Suprapubic skin (tissue), 4 donors: ENCODE measurements at places on chromosomes 4 and X. TPM values are rescaled to one million over a fixed set of nuclear protein-coding genes. Genes with fewer than 3 reads are reported as not detected.
A peak's percentile ranks its signal among the peaks of the same experiment; 100 is the strongest.

Gene REELD1
- 2.0 TPM for total RNA-seq

Gene PABPC1L2B
- total RNA-seq = not detected

Gene SHOX
- total RNA-seq = 0.23 TPM

Gene PNMA6F
- total RNA-seq = not detected

Gene UGT2B17
- total RNA-seq = not detected

Gene GAGE12F
- not detected for total RNA-seq

- DNase-seq = no peak
These were observed 61.6 kb downstream of the UBE2K start for GRCh38 chr4:39759569-39759968.

GRCh38 chr4:113979905-113980615 is 613 bp upstream of the ARSJ start:
- DNase-seq = no peak

DNA sequence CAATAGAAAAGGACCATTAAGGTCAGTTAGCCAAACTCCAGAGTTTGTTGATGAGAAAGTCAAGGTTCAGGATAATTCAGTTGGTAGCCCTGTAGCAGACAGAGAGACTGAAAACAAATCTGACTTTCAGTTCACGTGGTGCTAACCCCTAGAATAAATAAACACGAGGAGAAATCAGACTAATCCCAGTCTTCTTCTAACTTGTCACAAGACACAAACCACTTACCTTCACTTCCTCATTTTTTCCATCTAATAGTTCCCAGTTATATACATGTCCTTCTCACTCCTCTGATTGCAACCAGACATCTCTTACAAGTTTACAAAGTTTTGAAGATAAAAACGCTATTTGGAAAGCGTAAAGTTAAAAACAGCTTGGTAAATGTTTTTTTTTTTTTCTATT is 7.7 kb downstream of the TLR7 start:
- no peak for DNase-seq

- DNase-seq = no peak
These were observed 722 bp upstream of the EFHC2 start for GRCh38 chrX:44344194-44344593.

GRCh38 chrX:16251782-16252181 is 84.5 kb downstream of the MAGEB17 start:
- DNase-seq = no peak

DNA sequence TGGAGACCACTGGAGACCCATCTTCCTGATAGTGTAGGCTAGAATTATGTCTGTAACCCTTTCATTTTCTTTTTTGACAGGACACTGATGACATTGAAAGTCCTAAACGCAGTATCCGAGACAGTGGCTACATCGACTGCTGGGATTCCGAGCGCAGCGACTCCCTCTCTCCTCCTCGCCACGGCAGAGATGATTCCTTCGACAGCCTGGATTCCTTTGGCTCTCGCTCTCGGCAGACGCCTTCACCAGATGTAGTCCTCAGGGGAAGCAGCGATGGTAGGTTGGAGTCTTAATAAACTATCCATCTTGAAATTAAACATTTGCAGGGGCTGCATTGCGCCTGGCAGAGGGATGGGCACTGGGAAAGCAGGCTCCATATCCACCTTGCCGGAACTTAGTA is 75.4 kb downstream of the LIMCH1 start:
- no peak for DNase-seq

DNA sequence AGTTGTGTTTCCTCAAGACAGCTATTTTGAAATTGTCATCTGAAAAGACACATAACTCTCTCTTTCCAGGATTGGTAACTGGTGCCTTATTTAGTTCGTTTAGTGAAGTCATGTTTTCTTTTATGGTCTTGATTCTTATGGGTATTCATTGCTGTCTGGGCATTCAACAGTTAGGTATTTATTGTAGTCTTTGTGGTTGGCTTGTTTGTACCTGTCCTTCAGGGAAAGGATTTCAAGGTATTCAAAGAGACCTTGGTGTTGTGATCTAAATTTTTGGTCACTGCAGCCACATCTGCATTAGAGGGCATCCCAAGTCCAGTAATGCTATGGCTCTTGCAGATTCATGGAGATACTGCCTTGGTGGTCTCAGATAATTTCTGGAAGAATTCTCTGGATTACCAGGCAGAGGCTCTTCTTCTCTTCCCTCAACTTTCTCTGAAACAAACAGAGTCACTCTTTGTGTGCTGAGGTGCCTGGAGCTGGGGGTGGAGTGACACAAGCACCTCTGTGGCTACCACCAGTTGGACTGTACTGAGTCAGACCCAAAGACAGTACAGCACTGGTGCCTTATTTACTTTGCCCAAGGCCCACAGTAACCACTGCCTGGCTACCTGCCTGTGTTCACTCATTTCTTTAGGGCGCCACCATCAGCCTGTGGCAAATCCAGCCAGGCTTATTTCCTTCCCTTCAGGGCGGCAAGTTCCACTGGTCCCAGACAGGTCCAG is 620.4 kb downstream of the KCNIP4 start:
- no peak for DNase-seq

DNA sequence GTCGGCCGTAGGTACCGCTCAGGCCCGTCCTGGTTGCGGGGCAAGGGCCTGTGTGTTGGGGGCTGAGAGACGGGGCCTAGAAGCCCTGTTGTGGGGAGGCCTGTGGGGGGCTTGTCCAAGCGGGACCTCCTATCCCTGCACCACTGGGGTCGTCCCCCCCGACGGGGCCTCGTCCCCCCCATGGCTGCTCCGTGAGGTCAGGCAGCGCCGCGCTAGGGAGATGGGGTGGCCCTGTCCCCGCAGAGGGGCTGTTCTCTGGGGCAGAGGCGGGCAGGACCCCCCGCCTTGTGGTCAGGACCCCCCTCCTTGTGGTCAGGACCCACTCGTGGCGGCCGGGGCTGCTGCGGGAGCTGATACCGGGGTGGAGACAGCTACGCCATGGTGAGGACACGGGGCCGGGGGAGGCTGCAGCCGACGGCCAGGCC is 12.1 kb upstream of the GTPBP6 start:
- peak; percentile 69 for DNase-seq

- no peak for DNase-seq
These were observed 332.7 kb upstream of the IGFBP7 start for GRCh38 chr4:57442831-57443291.

- no peak for DNase-seq
These were observed 447.9 kb upstream of the FAM241A start for GRCh38 chr4:111697176-111697942.

DNA sequence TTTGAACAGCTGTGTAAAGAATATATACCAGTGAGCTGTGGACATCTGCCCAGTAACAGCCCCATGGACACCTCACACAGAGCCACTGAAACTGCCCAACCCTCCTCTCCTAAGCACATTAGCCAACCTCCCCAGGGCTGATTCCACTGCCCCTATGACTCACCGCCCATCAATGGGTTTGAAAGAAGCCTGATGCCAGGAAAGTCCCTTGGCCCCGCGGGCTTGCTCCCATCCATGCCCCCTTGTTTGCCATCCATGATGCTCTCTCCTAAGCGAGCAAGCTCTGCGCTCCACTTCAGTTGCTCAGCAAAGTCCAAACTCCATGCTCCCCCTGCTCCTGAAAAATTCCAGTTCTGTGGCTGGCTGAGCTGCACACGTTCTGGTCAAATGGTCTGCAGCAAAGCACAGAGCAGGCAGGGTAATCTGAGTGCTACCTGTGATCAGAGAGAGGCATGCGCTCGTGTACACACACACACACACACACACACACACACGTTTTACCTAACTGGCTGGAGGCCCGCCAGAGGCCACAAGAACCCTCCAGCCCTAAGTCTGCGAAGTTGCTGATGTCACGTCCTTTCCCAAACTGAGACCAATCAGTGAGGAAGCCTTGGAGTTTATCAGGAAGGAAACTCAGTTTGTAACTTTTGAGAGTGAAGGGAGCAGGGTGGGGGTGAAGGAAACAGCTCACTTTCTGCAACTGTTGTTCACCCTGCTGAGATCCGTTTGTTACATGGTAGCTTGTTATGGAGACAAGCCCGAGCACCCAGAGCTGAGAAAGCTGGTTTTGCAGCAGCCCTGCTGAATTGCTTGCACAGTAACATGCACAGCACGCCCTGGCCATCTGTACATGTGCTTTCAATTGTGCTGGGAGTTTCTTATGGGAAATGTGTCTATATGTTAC is at the start of gene ASB9:
Gene ASB9, minus strand, starts transcription at position 466 of the 904 bp plus-strand sequence. Its CDS starts 209 bp downstream, at position 257.
- peak; percentile 64 for DNase-seq

GRCh38 chr4:89358935-89359638 is 51.5 kb upstream of the GPRIN3 start:
- DNase-seq = no peak

DNA sequence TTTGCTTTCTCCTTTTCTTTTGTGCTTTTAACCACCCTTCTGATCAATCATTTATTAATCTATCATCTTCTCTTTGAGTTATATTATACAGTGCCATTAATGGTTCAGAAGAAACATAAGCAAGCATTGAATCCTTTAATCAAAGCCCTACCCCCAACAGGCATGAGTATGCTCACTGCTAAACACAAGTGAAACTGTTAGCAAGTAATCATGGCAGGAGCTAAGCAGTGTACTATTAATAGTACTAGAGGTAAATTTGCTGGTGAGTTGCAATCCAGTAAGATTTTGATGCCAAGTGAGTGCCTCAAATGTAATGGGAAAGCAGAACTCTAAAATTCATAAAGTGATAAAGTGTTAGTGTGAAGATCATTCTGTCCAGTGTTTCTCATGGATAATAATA is 57.2 kb downstream of the FNIP2 start:
- DNase-seq = no peak

DNA sequence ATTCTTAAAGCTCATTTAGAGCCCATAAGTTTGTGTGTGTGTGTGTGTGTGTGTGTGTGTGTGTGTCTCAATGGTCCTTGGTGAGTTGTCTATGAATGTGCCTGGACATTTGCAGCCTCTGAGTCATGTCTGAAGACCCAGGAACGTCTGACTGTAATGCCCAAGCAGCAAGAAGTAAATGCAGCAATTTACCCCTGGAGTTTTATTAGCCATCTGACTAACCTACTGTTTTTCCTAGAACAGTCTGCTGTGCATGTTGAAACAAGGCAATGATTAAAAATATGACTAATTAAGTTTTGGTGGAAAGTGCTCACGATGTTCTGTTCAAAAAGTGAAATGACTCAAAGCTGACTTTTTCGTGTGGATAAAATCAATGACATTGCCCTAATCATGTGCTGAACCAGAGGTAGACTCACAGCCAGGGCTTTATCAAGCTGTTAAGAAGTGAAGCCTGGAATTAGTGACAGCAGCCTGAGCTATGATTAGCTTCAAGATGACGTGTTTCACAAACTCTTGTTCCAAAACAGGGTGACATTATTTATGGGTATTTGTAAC is 201.6 kb downstream of the CPE start:
- no peak for DNase-seq
